ENCODE measurements at places on chromosomes 4 and X.

DNA sequence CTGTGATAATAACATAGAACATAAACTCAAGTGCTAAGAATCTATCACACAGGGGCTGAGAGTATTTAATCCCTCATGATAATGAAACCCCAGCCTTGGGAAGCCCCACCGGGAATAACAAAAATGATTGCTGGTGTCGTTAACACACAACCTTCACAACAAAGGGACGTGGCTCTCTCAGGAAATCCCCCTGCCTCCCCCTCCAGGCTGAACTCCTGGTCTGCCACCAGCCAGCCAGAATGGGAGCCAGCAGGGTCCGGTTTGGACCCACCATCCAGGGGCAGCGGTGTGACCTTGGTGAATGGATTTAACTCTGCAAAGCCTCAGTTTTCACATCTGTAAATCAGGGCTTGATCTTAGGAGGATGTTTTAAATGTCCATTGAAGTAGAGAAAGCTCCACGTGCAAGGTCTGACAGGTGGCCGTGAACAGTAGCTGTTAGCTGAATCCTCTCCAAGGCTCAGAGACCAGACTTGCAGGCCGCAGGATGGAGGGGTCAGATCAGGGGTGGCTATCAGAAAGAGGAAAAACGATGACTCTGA, 46.5 kb downstream of the ABLIM2 start:
- no peak for DNase-seq

GRCh38 chr4:185921583-185922555, 109.9 kb upstream of the SORBS2 start:
- DNase-seq: no peak

DNA sequence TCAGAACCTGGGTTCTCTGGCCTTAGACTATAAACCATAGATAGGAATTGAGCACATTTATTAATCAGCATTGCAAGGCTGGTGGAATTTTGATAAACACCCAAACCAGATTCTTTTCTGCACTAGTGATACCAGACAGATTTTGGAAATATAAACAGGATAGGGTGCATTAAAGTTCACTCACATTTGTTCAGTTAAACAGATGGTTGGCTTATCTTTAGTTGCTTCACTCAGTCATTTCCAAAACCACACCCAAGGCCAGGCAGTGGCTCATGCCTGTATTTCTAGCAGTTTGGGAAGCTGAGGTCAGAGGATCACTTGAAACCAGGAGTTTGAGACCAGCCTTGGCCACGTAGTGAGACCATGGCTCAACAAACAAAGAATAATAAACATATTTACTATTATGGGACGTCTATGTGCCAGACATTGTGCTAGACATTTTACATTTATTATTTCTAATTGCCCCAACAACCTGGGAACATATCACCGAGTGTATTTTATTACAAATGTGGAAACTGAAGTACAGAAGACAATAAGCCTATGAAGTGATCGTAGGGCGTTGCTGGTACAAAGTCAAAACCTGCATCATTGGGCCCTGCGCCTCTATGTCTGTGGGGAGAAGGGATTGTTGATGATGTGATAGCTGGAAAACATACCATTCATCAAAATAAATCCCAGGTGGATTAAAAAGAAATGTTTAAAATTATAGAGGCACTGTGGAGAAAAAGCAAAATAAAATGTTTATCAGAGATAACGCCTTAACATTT, 15.0 kb downstream of the ADD1 start:
- DNase-seq: no peak

DNA sequence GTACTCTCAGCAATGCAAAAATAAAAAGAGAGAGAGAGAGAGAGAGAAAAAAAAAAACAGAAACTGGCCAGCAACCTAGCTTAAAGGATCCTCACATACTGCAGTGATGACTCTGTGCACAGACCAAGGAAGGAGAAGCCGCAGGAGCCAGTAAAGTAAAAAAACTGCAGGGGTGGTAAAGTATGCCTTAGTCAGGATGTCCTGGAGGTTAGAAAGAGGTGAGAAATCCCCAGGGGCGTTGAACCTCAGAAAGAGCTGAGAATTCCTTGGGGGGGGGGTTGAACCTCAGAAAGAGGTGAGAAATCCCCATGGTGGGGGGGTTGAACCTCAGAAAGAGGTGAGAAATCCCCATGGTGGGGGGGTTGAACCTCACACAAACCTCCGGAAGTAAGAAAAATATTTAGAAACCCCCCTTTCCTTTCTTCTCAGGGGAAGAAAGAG, 48.0 kb downstream of the MAGEA9 start:
- peak; percentile 38 for DNase-seq

Measured in stimulated activated CD8-positive, alpha-beta memory T cell treated with anti-CD3 and anti-CD28 coated beads, Interleukin-15, amount 100 ng/mL, for 48 hours (primary cell).